ENCODE measurements at places on chromosomes 3 and 15.

DNA sequence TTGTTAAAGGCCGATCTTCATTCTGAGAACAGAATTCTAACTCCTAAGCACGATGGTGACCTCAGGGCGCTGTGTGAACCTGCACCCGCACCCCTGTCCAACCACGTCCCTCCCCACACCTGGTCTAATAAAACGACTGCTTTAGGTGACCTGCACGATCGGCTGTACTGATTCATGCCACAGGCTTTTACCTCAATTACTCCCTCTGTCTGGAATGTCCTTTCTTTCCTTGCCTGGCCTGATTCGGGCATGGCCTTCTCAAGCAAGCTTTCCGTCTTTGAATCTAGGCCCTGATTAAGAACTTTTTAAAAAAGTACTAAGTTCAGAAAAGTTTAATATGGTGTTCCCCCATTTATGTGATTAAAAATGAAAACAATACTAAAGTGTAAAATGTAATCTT, 842 bp upstream of the U2SURP start:
- no peak for DNase-seq

DNA sequence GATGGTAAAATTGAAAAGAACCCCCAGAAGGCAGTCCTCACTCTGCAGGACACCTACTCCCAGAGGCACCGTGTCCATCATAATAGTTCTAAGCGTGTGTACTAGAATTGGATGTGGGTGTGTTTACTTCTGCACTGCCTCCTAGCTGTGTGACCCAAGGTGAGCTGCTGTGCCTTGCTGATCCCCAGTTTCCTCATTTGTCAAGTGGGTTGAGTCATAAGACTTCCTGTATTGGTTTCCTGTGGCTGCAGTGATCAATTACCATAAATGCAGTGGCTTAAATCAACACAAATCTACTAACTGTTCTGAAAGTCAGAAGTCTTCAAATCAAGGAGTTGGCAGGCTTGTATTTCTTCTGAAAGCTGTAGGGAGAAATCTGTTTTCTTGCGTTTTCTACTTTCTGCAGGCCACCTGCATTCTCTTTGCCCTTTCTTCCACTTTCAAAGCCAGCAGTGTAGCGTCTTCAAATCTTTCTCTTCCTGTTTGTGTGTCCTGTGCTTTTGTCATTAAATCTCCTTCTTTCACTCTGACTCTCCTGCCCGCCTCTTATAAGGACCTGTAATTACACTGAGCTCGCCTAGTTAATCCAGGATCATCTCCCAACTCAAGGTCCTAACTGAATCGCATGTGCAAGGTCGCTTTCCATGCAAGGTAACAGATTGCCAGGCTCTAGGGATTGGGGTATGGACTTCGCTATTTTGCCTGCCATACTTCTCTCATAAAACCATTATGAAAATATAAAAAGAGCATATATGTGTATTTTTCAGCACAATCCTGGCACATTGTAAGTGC, 59.0 kb downstream of the RORA start:
- no peak for DNase-seq

DNA sequence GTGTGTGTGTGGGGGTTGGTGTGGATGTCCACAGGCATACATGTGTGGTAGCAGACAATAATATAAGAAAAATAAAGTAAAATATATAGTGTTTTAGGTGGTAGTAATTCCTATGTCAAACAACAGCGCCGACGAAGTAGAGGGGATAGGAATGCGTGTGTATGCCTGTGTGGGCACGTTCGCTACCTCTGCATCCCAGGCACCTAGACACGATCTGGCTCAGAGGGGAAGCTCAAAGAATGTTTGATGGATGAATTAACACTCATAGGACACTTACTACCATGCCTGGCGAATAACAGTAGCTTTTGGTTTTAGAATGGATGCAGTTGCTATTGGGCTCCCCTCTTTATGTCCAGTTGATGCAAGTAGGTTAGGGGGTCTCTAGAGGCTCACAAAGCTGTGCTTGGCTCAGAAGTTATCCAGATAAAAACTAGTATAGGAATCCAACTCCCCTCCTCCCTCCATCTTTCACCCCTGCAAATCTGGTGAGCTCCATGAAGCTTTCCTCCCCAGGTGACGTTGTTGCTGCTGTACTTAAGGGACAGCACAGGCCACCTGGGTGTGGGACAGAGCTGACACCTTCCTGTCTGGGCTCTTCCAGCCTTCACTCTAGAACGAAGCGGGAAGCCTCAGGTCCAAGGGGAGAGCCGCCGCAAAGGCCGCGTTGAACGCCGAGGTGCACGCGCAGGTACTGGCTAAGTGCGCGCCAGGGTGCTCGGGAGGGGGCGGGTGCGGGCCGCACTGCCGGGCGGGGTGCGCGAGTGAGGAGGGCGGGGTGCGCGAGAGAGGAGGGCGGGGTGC, 192.6 kb upstream of the LYSMD4 start:
- DNase-seq, result peak; percentile 64

DNA sequence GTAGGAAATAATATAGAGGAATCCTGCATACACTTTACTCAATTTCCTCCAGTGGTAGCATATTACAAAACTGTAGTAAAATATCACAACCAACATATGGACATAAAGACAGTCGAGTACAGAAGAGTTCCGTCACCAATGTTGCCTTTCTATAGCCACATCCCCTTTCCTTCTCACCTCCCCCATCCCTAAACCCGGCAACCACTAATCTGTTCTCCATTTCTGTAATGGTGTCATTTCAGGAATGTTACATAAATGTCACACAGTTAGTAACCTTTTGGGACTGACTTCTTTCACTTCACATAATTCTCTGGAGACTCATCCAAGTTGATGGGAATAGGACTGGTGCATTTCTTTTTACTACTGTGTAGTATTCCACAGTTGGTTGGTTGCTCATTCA, 41.4 kb upstream of the ATG7 start:
- DNase-seq, result no peak

GRCh38 chr3:146577662-146578061, 27.5 kb downstream of the PLSCR5 start:
- DNase-seq, result peak; percentile 22

DNA sequence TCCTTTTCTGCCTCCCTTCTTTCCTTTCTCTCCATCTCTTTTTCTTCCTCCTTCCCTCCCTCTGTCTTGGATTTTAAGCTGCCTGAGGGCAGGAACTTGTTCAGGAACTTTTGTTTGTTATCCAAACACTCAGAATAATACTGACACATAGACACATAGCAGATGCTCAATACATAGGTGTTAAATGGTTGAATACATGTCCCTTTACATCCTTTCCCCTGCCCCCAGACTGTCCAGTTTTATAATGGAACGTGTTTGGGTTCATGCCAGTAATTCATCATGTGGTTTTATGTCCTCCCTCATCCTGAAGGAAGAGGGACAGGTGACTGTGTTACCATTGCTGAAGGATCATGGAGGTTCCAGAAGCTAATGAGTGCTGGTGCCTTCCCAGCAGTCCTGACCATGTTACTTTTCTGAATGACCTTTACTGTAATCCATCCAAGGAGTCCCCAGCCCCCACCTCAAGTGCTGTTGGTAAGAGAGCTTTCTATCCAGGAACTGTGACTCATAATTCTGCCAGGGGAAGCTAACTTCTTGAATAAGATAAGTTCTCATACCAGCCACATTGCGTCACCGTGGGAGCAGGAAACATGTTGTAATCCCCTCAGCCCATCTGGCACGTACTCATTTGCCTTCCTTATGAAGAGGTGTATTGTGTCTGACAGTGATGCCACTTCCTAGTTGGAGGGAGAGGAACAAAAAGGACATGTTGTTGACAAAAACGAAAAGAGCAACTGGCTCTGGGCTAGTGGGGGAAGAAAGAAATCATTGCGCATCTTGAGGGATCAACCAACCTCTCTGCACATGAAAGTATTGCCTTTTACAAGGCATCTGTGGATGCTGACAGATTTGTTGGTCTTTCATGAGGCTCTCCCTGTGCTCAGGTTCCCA, 52.4 kb downstream of the IL1RAP start:
- DNase-seq, result peak; percentile 68

GRCh38 chr3:64321747-64322146, 96.5 kb upstream of the PRICKLE2 start:
- no peak for DNase-seq

- DNase-seq, result no peak
Measured at GRCh38 chr3:115336836-115337235, 189.7 kb upstream of the ZBTB20 start.

- DNase-seq, result no peak
Measured at GRCh38 chr3:150497956-150498355, 48.3 kb downstream of the SERP1 start.

DNA sequence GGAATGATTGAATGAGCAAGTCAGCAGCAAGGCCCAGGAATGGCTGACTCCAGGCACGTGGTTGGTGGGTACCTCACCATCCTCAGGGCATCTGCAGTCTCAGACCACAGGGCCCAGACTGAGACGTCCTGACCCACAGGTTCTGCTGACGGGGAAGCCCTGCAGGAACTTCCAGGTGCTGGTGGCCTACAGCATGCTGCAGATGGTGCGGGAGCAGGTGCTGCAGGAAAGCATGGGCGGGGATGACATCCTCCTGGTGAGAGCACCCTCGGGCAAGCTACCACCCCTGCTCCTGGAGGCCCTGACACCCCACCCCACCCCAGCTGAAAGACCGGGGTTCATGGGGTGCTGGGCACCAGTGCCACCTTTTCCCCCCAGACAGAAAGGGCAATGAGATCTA, 14.1 kb downstream of the TBC1D21 start:
- no peak for DNase-seq

GRCh38 chr3:123405021-123405420, 43.9 kb downstream of the ADCY5 start:
- no peak for DNase-seq

DNA sequence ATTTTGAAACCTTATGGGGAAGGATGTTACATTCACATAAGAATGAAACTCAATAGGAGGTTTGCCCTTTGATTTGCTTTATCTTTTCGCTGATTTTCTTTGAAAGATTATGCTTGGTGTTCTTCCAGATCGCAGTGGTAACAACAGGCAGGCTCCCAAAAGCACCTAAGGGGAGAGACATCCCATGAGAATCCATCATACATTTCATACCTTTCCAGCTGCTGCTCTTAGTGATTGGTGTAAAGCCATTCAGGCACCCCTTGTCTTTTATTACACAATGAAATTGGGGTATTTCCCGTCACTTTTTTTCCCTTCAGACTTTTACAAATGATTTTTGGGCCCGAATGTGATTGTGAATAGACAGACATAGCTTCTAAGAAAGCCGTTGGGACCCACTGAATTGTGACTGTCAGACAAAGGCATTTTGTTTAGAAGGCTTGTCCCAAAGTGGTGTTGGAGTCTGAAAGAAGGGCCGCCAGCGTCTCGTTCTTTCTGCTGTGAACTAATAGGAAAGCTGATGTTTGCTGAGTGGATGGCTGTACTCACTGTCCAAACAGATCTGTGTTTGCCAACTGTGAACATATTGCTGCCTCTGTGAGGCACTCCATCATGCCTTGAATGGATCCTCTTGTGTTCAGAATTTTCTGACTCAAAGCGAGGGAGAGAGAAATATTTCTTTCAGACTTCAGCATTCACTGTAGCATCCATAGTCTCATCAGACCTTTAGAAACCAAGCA, 164.3 kb downstream of the FNDC3B start:
- no peak for DNase-seq

- DNase-seq, result no peak
Measured at GRCh38 chr3:157938154-157938779, 168.0 kb downstream of the SHOX2 start.

- no peak for DNase-seq
Measured at GRCh38 chr3:114668099-114668498, 374.3 kb downstream of the TIGIT start.

DNA sequence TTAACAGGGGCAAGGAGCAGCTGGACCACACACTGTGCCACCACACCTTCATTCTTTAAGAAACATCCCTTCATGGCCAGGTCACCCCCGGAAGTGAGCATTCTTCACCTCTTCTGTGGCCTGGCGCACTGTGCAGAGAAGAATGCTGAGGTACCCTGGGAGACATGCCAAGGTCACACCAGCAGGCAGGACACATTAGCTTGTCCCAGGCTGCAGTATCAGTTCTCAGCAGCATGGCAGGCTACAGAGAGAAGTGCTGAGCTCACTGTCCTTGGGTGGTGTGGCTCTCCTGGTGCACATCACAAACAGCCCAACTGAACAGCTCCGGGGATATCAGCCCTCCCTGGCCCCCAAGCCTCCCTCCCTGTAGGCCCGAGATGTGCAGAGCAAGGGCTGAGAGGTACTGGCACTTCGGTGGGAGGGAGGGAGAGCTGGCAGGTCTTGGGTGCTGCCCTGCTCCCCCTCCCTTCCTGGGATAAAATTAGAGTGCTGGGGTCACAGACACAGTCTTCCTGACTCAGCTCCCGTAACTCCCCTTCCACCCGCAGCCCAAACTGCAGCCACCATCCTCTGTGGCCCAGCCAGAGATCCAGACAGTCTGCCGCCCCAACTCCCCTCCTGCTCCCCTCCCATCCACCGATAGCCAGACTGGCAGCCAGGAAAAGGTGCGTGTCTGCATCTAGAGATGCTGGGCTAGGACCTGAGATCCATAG, 13.4 kb downstream of the SEMA7A start:
- DNase-seq, result no peak

- DNase-seq, result no peak
Measured at GRCh38 chr15:91751611-91752010, 101.9 kb upstream of the SLCO3A1 start.

- peak; percentile 27 for DNase-seq
Measured at GRCh38 chr15:67303490-67304363, 49.1 kb downstream of the IQCH start.

GRCh38 chr3:71488882-71489281, 94.6 kb downstream of the FOXP1 start:
- no peak for DNase-seq

- peak; percentile 17 for DNase-seq
Measured at GRCh38 chr3:109081746-109082510, 36.0 kb downstream of the MORC1 start.

DNA sequence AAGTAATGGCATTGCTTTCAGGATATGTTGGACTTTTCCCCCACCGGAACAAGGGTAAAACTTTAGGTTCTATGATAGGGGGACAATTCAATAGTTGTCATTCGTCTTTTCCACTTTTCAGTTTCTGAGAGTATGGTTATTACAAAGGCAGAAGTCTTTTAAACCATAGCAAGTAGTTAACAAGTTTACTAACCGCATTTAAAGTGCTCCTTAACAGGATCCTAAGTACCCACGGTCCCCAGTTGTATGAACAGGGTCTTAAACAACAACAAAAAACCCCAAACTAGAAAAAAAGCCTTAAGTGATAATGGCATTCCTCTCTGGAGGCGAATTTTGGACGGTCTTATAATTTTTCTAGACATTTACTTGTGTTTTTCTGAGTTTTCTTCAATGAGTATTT, 831 bp downstream of the IFT57 start:
- DNase-seq, result no peak

DNA sequence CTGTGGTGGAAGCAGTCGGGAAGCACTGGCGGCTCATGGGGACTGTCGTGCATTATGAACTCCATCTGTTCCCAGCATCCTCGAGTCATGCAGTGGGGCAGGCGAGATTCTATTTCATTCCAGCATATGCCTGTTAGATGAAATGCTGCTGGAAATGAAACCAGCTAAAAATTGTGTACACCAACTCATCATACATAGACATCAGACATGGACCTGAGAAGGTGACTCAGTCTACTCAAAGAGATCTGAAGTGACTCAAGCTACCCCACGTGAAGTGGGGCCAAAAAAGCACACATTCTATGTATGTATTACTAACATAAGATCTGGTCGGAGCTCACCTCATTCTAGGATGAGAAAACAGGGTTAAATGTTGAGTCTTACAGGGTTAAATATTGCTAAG, 47.5 kb upstream of the FAM98B start:
- DNase-seq, result no peak

Measured in stimulated activated CD4-positive, alpha-beta T cell treated with anti-CD3 and anti-CD28 coated beads, Interleukin-4, amount 100 ng/mL, for 24 hours (primary cell).